ENCODE measurements at places on chromosomes 1 and 21.

- no peak for DNase-seq
These were observed 83.0 kb upstream of the AK4 start for GRCh38 chr1:65064981-65065380.

DNA sequence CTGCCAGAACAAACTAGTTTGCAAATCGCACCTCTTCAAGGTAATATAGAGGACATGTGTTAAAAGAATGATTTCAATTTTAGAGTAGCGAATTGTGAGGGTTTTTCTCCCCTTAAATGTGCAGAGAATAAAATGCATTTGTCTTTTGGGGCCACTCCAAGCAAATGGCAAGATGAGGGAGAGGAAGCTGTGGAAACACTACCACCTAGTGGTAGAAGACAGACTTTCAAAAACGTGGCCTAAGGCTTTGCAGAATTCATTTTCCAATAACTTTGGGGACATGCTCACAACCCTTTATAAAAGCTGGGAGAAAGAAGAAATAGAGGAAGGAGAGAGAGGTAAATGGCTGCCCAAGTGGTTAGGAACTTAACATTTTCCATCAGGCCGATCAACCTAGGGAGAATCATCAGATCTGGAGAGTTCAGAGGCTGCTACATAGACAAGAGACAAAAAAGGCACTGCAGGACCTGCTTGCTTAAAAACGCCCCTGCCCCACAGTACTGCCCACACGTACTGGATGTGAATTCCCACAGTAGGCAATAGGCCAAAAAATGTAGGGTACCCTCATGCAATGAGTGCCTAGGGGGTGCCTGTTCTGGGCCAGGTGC is 15.7 kb upstream of the RCAN1 start:
- DNase-seq: no peak

DNA sequence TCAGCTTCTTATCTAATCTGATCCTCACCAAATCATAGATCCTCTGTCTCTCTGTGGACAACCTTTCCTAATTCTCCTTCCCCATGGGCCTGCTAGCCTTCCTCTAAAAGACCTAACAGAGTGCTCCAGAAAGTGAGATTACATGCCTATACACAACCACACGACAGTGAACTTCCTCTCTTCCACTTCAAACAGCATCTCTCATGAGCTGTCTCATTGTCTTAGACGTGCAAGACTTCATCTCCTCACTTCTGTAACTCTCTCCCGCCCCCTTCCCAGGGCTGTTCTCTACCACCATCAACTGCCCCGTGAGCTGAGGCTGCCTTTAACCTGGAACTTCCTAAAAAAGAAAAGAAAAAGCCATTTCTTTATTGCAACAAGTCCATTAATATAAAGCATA is 14.1 kb upstream of the A3GALT2 start:
- no peak for DNase-seq

DNA sequence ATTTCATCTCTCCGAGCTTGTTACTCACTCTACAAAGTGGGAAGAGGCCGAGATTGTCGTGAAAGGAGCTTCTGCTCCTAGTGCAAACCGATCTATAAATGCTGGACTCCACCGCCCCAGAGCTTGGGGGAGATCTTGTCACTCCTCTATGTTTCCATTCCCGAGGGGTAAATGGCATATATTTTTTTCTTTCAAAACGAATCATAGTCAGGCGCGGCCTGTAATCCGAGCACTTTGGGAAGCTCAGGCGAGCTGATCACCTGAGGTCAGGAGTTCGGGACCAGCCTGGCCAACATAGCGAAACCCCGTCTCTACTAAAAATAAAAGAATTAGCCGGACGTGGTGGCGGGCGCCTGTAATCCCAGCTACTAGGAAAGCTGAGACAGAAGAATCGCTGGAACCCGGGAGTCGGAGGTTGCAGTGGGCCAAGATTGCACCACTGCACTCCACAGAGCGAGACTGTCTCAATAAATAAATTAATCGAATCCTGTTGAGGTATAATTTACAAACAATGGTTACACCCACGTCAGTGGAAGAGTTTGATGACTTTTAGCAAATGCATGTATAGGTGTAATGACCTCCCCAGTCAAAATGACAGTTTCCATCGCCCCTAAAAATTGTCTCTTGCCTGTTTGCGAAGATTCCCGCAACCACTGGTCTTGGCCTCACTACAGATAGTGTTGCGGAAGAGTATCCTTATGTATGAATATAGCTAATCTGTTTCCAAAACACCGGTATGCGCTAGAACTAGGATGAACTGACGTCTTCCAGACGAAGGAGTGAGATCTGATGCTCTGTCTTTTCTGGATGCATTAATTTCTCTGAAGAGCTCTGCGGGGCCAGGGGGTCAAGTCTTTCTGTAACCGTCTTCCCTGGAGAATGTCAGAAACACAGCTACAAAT is 840 bp upstream of the HEATR1 start:
- no peak for DNase-seq

GRCh38 chr1:37995751-37996345 is 6.0 kb upstream of the SF3A3 start:
- DNase-seq: no peak

DNA sequence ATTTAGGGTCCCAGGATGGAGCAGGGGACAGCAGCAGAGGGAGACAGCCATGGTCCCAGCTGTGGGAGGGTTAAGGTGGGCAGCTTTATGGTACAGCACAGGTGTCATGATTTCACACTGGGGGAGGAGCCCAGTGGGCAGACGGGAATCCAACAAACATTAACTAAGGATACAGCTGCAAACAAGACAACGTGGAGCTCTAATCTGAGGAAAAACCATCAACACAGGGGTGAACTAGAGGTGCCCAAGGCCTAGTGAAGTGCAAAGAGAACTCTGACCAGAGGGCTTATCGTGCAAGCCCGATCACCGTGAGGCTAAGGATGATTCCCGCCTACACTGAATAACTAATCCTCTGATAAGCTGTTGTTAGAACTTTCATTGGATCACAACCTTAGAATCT is 18.7 kb downstream of the ECE1 start:
- no peak for DNase-seq

GRCh38 chr1:98940722-98941079 is 64.0 kb downstream of the PLPPR5 start:
- no peak for DNase-seq

GRCh38 chr1:162928141-162928540 is 67.2 kb upstream of the CCDC190 start:
- DNase-seq: no peak

GRCh38 chr1:93079685-93080141 is 630 bp downstream of the MTF2 start:
- DNase-seq: no peak

DNA sequence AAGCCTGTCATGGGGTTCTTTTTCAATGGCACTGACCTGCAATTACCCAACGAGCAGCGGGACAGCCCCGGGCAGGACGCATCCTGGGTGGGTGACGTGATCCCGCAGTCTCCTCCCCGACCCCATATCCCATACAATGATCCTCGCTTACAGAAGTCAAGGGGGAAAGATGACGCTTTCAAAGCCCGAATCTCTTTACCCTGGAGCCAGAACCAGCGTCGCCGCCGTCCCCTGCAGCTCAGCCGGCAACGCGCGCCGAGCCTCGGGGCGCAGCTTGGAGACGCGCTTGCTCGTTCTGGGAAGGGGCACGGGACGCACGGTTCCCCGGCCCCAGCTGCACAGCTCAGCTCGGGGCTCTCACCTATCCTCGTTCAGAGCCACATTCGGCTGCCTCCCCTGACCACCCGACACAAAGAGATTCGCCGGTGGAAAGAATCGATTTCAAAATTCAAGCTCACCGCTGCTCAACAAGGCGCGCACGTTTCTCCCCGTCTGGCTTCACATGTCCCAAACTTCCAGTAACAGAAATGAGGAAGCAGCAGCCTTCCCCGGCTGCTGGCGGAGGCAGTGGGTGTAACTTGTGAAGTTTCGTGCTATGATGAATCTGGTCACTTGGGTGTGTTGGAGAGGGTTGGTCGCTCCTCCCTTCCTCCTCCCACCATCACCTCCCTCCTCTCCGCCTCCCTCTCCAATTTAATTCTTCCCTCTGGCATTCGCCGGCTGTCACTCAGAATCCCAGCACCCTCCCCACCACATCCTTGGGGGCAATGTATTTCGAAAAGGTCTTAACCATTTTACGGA is at the start of gene TIAM1:
Gene TIAM1, minus strand, starts transcription at position 582 of the 801 bp plus-strand sequence. CDS start 77,289 bp downstream, outside the sequence.
- peak; percentile 68 for DNase-seq

DNA sequence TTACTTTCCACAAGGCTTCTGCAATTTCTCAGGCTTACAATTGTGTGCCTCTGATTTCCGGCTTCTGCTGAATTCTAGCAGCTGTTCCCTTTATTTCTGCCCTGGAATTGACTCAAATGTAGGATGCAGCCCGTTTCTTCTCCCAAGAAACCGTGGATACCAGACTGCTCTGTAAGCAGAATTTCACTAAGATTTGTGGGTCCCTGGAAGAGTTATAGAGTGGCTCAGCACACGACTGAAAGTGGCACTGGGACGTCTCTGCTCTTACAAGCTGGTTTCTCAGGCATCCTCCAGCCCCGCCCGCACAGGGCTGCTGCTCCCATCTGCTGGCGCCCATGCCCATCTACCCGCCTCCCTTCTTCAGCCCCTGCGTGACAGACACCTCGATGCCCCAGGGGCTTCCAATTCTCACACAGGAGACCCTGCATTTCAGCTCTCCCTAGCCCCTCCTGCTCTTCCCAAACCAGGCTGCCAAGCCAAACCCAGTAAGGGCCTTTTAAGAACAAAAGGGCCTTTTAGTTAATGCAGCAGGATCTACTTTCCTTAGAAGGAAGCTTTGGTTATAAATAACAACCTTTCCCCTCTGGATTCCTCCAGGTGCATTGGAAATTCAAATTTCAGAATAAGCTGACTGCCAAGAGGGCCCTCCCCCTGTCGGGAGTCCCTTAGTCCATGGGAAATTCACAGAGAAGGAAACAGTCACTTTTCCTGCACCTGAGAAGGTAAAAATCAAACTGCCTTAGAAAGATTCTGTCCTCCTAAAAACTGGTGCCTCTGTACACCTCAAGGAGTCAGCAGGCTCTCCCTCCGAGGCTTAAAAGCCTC is 45.4 kb upstream of the TENT5B start:
- DNase-seq: no peak

DNA sequence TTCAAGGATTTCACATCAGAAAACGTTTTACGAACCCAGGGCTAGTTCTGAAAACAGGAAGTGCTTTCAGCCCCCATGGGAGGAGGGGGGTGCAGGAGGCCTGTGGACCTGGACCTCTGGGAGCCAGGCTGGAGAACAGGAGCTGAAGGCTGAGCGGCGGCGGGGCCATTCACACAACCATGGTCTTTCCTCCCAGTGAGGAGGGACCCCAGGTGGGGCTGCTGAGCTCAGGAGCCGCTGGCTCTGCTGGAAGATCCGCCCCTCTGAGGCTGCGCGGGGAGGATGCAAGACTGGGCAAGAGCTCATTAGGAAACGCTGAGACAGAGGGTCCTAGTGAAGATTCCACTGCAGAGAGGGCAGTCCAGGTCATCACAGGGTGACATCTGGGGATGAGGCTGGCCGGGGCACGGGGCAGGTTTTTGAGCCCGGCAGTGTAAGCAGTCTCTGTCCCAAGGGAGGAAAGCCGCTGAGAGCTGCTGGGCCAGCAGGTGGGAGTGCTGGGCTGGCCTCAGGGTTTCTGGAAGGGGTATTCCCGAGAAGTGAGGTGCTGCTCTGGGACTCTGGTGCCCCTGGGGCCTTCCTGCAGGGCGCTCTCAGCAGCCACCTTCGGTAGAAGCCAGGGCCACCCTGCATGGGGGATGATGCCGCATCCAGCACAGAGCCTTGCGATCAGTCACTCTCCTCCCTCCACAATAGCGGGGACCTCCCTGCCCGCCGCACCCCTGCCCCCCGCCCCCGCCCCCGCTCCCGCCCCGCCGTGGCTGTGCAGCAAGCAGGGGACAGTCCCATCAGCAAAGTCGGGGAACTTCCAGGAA is 7.5 kb downstream of the MX2 start:
- no peak for DNase-seq

- DNase-seq: no peak
These were observed 707 bp downstream of the PRCC start for GRCh38 chr1:156767879-156768604.

- DNase-seq: no peak
These were observed 28.2 kb downstream of the DNAH14 start for GRCh38 chr1:224957696-224958095.

- no peak for DNase-seq
These were observed 72.3 kb downstream of the MAP10 start for GRCh38 chr1:232877365-232878028.

DNA sequence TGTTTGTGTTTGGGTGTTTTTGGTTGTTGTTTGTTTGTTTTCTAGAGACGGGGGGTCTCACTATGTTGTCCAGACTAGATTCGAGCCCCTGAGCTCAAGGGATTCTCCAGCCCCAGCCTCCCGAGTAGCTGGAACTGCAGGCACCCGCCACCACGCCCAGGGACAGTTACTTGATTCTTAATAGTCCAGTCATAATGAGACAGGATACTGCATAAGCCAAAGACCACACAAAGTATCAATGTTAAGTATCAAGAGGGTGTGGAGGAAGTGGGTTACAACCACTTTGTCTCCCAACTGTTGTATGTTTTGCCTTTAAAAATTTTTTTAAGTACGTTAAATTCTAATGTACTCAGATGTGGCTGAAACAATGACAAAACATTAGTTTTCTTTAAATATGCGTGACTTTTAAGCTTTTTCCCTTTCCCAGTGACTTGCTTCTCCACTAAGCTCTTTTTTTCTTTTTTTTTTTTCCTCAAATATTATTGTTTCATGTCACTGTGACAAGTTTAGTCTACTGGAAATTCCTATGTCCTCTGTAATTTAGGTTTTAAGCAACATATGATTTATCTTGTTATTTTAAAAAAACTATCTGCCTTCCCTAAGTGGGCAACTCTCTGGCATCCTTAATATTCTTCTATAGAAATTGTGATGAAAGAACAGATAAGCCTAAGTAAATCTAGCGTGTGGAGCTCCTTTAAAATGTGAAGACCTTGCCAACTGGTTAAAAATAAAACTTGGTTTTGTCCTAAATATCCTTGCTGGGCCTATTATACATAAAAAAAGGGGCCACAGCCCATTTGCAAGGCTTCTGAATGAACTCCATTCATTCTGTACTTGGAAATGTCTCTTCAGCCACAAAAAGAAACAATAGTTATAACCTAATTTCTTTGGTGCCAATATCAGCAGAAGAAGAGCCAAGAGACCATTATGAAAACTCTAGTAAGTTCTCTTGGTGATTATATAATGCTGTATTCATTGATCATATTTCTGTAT is 56.2 kb upstream of the DPH5 start:
- no peak for DNase-seq

GRCh38 chr21:28516991-28517592 is 475.6 kb downstream of the LTN1 start:
- DNase-seq: no peak

- DNase-seq: no peak
These were observed 8.6 kb upstream of the LHX4 start for GRCh38 chr1:180221462-180221861.

DNA sequence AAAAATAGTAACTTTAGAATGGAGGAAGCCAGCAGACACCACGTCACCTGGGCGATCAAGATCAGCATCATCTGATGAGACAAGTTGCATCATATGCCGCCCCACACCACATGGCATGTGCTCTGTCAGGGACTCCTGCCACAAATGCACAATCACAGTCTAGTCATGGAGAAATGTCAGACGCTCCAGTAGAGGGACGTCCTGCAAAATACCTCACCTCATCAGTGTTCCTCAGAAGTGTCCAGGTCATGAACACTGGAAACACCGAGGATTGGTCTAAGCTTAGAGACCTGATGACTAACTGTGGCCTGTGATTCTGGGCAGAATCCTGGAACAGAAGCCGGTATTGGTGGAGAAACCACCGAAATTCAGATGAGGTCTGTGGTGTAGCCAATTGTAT is 14.3 kb downstream of the ADARB1 start:
- DNase-seq: no peak

All from HS-27A (cell line).